Kidney (tissue), 22 donors: ENCODE measurements at places on chromosomes 12 and 14. TPM values are rescaled to one million over a fixed set of nuclear protein-coding genes. Genes with fewer than 3 reads are reported as not detected.

- no peak for DNase-seq
These were observed 16.1 kb downstream of the INF2 start for GRCh38 chr14:104705340-104706047.

DNA sequence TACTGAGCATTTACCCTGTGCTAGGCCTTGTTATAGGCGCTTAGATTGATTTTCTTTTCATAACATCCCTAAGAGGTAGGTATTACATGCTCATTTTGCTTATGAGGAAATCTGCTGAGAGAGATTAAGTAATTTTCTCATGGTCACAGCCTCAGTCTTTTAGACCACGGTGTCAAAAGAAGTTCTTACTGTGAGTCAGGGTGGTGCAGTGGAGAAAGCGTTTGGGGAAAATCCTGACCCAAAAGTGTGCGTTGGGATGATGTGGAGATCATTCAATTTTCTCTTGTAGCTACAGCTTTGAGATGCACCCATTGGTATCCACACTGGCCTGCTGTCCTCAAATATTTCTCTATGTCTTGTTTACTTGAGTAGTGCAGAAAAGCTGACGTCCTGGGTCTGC lies 8.2 kb downstream of the ANG start:
- DNase-seq = no peak

DNA sequence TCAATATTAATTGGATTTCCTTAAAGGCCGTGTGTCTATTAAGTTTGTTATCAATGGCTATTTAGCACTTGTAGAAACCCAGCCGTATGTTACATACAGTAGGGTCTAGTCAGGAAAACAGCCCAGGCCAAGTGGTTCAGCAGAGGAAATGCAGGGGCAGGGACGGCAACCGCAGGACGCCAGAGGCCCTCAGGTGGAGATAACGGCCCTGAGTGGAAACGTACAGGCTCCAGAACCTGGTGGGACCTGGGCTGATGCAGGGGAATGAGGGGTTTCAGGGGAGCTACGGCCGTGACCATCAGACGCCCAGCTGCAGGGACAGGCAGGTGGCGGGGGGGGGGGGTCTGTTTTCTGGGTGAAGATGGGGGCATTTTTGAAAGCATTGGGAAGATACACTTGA lies 3.7 kb upstream of the ANKLE2 start:
- no peak for DNase-seq

DNA sequence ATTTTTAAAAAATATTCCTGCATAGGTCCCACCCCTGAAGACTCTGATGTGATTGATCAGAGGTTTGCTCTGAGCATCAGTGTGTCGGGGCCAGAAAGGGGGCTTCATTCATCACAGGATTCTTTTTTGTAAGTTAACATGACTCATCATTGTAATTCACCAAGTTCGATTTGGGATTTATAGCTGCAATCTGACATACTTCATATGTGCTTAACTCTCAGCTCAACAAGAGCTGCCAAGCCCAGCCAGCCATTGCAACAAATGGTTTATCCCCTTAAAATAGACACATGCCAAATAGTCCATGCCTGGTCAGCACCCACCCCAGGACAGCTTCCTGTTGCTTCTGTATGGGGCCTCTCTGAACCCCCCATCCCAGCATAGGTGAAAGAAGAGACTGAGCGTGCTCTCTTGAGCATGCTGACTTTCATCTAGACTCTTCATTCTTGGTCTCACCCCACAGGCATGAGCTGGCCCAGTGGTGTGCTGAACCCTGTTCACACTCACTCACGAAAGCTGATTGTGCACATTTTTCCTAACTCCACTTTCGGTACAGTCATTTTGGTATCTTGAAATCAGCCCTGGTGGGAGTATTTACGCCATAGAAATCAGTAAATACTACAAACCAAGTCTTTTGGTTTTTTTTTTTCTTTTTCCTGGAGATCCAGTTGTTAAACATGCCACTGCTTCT lies 101.4 kb downstream of the STAB2 start:
- no peak for DNase-seq

DNA sequence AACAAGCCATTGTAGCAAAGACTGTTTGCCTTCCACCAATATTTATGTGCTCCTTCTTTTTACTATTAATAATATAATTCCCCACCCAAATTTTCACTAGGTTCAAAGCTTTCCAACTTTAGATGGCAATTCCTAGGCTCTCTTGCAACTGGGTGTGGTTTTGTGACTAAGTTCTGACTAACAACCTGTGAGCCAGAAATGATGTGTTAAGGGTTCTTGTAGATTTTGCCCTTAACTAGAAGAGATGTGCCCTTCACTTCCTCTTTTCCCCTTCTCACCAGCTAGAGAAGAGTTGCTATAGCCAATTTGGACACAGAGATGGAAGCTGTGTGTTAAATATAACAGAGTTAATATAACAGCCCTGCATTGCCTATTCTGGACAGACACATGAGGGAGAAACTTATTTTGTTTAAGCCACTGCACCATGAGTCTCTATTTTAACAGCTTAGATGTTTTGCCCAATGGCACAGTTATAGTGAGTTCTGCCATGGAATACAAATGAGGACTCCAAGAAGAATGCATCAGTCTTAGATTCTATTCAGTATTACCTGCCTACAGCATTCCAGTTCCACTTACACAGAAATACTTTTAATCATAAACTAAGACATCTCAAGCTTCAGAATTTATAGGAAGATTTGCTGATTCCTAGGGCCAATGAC lies 216.2 kb downstream of the DUSP6 start:
- no peak for DNase-seq

DNA sequence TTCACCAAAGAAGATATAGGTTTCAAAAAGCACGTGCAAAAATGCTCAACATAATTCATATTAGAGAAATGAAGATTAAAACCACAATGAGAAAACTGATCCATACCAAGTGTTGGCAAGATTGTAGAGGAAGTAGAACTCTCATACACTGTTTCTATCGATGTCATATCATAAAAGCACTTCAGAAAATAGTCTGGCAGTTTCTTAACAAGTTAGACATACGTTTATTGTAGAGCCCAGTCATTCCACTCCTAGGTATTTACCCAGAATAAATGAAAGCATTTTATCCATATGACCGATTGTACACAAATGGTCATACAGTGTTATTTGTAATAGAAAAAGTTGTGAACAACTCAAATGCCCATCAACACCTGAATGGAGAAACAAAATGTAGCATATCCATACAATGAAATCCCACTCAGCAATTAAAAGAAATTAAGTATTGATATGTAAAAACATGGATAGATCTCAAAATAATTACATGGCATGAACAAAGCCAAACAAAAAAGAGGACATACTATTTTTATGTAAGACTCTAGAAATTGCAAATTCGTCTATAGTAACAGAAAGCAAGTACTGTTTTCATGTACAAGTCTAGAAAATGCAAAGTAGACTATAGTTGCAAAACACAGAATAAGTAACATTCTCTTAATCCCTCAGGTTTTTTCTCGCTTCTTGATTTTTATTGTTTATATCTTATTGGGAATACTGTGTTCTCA lies 41.0 kb downstream of the USP15 start:
- no peak for DNase-seq

GRCh38 chr14:77885367-77885766 lies 85.5 kb downstream of the ADCK1 start:
- no peak for DNase-seq

- DNase-seq = no peak
These were observed 47.0 kb downstream of the BCL11B start for GRCh38 chr14:99224948-99225347.

GRCh38 chr14:21768875-21769257 lies 95.2 kb upstream of the OR4E1 start:
- DNase-seq = no peak

DNA sequence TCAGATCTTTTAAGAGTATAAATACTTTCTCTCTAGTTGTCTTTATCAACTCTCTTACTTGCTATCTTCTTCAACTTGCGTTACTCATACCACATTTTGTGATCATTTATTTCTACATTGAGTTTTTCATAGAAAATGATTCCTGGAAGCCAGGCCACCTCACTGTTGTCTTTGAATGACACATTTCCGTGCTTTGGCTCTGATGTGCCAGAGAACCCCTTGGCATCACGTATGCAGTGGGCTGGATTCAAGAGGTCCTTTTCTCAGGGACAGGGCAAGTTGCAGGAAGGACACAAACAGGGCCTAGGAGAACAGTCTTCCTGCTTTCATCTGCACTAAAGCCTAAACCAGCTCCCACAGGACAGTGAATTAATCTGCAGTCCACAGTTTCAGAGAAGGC lies 70.3 kb upstream of the PYGL start:
- no peak for DNase-seq

The SOX5 gene
- polyA plus RNA-seq = 0.54 TPM

The VEZT gene
- polyA plus RNA-seq = 24.8 TPM

The HOXC12 gene
- polyA plus RNA-seq = not detected

The ARHGEF25 gene
- polyA plus RNA-seq = 10.9 TPM
